Naive B cell (primary cell): ENCODE measurements at places on chromosomes 1 and 21. TPM values are rescaled to one million over a fixed set of nuclear protein-coding genes. Genes with fewer than 3 reads are reported as not detected.

DNA sequence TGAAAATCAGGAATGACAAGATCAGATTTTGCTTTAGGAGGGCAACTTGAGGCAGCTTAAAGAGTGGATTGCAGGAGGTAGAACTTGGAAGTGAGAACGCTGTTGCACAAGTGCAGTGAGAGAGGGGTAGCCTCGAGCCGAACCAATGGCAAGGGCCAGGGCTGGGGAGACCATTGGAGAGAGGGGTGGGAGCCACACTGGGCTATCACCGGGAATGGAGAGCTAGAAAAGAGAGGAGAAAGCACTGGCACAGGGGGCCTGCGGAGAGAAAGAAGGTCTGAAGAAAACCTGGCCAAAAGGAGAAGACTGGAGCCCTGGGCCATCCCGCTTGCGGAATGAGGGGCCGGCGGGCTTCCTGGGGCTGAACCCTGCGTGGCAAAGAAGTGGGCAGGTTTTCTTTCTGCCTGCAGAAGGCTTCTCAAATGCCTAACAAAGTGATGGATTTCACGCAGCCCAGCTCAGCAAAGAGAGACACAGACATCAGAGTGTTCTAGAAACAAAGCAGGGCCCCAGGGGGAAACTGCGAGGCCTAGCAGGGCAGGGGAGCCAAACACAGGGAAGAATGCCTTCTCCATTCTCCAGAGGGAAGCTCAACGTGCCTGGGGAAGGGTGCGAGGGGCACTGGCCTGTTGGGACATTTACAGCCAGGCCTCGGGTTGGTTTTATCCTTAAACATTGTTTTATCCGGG lies 1.2 kb upstream of the SLC37A1 start:
- H3K4me1 ChIP-seq: peaks cover 28% of the 10 kb centered on the region
- no peaks in the 10 kb centered on the region for H3K27me3 ChIP-seq
- H3K4me3 ChIP-seq: peak overlapping the region; percentile 84

GRCh38 chr1:45503462-45504360 lies 3.6 kb downstream of the MMACHC start:
- no peak overlapping the region for H3K27ac ChIP-seq
- DNase-seq: no peak
- H3K4me3 ChIP-seq: no peak overlapping the region
- H3K27me3 ChIP-seq: no peaks in the 10 kb centered on the region
- H3K36me3 ChIP-seq: no peaks in the 10 kb centered on the region
- H3K4me1 ChIP-seq: peaks cover 28% of the 10 kb centered on the region

GRCh38 chr21:35578347-35578782 lies 482.0 kb downstream of the SETD4 start:
- H3K36me3 ChIP-seq: no peaks in the 10 kb centered on the region
- no peaks in the 10 kb centered on the region for H3K27me3 ChIP-seq
- H3K4me1 ChIP-seq: peaks cover 10% of the 10 kb centered on the region
- DNase-seq: no peak
- H3K27ac ChIP-seq: no peak overlapping the region

DNA sequence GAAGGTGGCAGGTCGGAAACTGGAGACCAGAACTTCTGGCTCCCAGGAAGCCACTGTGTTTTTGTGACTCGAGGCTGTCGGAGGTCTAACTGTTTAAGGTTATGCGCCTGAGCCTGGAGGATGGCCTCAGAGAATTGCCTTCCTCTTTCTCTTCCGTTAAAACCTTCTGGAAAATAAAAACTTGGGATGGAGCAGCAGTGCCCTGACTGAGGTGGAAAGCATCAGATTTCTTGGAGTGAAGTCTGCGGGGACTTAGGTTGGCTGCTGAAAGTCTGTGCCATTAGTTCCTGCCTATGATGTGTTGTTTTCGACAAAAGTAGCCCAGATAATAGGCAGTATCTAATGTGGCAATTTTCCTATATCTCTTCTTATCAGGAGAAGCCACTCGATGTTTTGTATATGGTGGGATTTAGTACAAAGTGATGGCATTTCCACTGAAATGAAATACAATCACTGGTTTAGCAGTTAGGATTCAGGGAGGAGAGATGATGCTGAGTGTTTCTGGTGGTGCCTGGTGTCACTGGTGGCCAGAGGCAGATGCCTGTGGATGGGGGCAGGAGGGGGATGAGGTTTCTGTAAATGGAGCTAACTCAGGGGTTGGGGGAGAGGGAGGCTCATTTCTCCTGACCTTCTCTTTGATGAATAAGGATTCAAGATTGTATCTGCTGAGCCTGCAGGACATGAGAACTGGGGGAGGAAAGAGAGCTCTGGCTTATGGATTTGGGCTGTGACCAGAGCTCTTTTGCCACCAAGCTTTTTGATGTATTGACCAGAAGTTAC lies 150.8 kb downstream of the CAMTA1 start:
- no peaks in the 10 kb centered on the region for H3K36me3 ChIP-seq
- no peak overlapping the region for H3K4me3 ChIP-seq
- no peak overlapping the region for H3K27ac ChIP-seq
- H3K4me1 ChIP-seq: no peaks in the 10 kb centered on the region
- DNase-seq: no peak
- H3K27me3 ChIP-seq: peaks cover 12% of the 10 kb centered on the region

- no peak for DNase-seq
- H3K27me3 ChIP-seq: peaks cover 6% of the 10 kb centered on the region
- H3K4me3 ChIP-seq: no peak overlapping the region
- H3K4me1 ChIP-seq: peaks cover 26% of the 10 kb centered on the region
These were observed 23.2 kb downstream of the MCOLN2 start for GRCh38 chr1:84973498-84974334.

GRCh38 chr1:97047421-97047793 lies 325.8 kb downstream of the PTBP2 start:
- no peak overlapping the region for H3K4me3 ChIP-seq
- no peaks in the 10 kb centered on the region for H3K36me3 ChIP-seq
- H3K4me1 ChIP-seq: no peaks in the 10 kb centered on the region
- no peaks in the 10 kb centered on the region for H3K27me3 ChIP-seq
- no peak for DNase-seq

SMPDL3B gene
- not detected for polyA plus RNA-seq

KIF26B gene
- not detected for polyA plus RNA-seq

SEMA4A gene
- 37.3 TPM for polyA plus RNA-seq

TSACC gene
- not detected for polyA plus RNA-seq

CCDC30 gene
- polyA plus RNA-seq: 0.72 TPM

NR5A2 gene
- polyA plus RNA-seq: not detected

S100B gene
- not detected for polyA plus RNA-seq

LRP8 gene
- polyA plus RNA-seq: 0.60 TPM
